ENCODE measurements at places on chromosomes 16 and 17.

DNA sequence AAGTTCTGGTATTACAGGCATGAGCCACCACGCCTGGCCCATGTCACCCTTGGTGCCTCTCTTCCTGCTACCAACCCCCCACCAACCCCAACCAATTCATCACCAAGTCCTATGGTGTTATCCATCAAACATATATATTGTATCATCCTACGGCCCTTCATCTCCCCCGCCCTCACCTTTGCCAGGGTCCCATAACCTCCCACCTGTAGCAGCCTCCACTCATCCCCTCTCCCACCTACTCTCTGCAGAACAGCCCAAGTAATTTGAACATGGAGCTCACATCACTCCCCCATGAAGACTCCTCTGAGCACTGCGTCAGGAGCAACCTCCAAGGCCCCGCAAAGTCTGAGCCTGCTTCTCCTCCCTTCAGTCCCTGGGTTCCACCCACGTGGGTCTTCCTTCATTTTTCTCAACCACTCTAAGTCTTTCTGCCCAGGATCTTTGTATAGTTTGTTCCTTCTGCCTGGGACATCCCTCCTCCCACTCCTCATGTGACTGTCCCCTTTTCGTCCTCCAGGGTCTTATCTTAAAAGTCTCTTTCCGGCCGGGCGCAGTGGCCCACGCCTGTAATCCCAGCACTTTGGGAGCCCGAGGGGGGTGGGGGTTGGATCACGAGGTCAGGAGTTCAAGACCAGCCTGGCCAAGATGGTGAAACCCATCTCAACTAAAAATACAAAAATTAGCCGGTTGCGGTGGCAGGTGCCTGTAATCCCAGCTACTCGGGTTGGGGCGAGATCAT lies 7.0 kb upstream of the HID1 start:
- no peak for DNase-seq

DNA sequence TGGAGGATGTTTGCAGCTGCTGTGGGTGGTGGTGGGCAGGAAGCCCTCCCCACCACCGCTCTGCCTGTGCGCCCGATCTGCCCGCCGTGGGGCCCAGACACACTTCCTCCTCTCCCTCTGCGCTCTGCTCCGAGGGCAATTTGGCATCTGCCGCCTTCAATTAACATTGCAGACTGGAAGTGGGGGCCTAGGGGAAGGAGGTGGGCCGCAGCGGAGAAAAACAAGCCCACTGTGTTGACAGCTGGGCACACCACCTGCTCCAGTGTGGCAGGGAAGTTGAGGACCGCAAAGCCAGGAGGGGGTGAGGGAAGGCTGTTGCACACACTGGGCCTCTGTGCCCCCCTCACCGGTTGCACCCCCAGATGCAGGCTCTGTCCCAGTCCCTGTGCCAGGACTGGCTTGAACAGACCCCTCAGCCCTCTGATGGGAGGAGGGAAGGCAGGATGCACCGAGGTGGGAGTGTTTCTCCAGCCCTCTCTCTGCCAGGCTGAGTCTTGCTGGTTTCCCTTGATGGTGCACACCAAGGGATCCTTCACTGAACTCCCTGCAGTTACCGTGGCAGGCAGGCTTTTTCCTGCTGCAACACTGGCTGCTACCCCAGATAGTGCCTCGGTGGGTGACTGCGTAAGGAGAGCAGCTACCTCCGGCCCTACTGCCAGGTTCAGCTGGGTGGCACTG lies 72.8 kb upstream of the MED9 start:
- no peak for DNase-seq

DNA sequence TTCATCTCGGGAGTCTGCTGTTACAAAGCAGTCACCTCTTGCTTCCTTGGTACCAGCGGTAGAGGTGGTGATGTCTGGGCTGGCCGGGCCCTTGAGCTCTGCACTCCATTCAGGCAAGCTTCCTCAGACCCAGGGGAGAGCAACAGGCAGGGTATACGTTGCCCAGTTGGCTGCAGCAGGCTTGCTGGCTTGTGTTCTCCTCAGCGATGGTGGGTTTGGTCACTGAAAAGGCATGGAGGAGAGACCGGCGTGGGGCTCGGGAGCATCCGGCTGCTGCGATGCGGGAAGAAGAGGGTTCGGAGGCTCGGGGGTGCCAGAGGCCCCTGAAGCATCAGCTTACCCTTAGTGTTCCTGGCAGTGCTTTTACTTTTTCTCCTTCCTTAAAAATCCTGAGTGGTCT lies 25.8 kb downstream of the SAP30BP start:
- DNase-seq: no peak

- DNase-seq: no peak
Observed at GRCh38 chr17:39027455-39028035, 60.3 kb upstream of the FBXO47 start.

DNA sequence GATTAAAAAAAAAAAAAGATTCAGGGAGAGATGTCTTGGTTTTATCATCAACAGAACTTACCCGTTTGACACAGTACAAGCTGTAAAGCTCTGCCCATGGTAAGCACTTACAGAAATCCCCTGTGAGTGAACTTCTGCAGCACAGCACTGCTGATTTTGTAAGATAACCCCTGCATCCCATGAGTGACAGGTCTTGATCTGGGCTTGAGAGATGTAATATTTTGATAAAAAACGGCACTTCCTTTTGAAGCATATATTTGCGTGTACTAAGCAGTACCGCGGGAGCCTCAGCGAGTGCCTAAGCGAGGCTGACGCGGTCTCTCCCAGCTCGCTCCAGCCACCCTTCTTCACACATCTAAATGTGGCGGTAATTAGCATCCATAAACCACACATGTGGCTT lies 50.5 kb downstream of the IKZF3 start:
- DNase-seq: no peak

- no peak for DNase-seq
Observed at GRCh38 chr17:64091116-64091515, 38.8 kb downstream of the ERN1 start.

GRCh38 chr17:74262601-74263000 lies 11.4 kb upstream of the DNAI2 start:
- no peak for DNase-seq

GRCh38 chr17:40177275-40177874 lies at the start of gene RAPGEFL1:
Gene RAPGEFL1 (plus strand): TSS chr17:40177470. CDS start chr17:40177862, 392 bp downstream.
- peak; percentile 57 for DNase-seq

Data from fibroblast of skin of back (primary cell).